ENCODE measurements at places on chromosomes 7 and 10. TPM values are rescaled to one million over a fixed set of nuclear protein-coding genes. Genes with fewer than 3 reads are reported as not detected.

GRCh38 chr10:35614312-35614711, 9.2 kb downstream of the GJD4 start:
- DNase-seq: no peak

- DNase-seq: peak; percentile 18
These were observed 53.6 kb upstream of the TMEM72 start for GRCh38 chr10:44857363-44858016.

GRCh38 chr7:7821517-7821916, 103.1 kb upstream of the RPA3 start:
- no peak for DNase-seq

- DNase-seq: no peak
These were observed 38.7 kb upstream of the CDK1 start for GRCh38 chr10:60739558-60739957.

- DNase-seq: no peak
These were observed 3.5 kb downstream of the LOXL4 start for GRCh38 chr10:98264378-98265065.

DNA sequence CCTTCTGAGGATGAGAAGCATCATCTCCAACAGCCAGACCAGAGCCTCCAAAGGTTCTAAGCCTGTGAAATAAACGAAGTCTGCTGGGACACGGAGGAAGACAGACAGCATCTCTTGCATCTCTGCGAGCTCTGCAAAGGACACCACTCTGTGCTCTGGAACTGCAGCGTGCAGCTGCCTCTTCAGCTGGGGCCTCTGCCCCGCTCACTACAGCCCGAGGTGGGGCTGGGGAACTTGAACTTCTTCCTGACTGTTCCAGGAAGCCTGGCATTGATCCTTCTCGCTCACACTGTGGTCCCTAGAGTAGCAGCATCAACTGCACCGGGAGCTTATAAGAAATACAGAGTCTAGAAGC, 163.3 kb downstream of the USP6NL start:
- no peak for DNase-seq

GRCh38 chr7:42690794-42691639, 220.9 kb downstream of the C7orf25 start:
- DNase-seq: peak; percentile 16

DNA sequence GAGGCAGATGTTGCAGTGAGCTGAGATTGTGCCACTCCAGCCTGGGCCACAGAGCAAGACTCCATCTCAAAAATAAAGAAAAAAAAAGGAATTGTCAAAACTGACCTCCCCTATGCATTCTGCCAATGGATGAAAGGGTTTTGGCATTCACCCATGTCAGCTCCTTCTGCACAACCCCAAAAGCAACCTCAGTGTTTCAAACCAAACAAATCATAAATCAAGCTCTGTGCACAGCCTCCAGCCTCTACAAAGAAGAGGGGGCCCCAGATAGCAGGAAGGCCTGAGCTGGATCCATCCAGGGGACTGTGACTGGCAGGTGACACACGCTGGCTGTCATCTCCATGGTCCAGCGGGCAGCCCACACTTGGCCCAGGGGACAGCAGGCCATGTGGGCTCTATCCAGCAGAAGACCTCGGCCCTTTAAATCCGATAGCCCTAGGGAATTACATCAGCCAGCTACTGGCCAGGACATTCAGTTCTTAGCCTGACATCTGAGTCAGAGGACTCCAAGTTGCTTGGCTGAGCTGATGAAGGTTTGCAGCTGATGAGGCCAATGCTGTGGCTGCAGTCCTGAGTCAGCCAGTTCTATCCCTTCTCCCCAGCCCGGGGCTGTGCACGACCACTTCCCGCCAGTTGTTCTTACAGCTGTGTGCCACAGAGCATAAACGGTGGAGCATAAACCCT, 52.0 kb upstream of the FIGNL1 start:
- no peak for DNase-seq

DNA sequence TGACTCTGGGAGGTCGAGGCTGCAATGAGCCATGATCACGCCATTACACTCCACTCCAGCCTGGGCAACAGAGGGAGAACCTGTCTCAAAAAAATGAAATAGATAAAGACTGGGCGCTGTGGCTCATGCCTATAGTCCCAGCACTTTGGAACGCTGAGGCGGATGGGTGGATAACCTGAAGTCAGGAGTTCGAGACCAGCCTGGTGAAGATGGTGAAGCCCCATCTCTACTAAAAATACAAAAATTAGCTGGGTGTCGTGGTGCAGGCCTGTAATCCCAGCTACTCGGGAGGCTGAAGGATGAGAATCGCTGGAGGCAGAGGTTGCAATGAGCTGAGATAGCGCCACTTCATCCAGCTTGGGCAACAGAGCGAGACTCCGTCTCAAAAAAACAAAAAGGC, 1.1 kb upstream of the DDX21 start:
- DNase-seq: no peak

- no peak for DNase-seq
These were observed 6.8 kb upstream of the NCOA4 start for GRCh38 chr10:46037107-46037825.

DNA sequence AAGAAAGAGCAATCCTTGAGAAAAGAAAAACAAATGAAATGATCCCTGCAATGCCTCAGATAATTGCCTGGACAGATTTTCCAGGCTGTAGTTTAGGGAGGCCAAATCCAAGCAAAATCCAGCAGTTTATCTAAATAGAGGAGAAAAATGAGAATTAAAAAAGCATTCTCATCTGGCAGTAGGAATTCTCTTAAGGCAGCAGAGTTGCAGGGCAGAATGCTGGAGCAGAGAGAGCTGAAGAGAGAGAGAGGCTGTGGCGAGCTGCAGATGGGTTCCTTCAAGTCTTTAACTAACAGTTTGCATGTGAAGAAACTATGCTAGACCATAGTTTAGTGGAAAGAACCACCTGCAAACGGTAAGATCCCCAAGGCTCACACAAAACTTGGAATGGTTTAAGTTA, 6.0 kb upstream of the LIPA start:
- no peak for DNase-seq

DNA sequence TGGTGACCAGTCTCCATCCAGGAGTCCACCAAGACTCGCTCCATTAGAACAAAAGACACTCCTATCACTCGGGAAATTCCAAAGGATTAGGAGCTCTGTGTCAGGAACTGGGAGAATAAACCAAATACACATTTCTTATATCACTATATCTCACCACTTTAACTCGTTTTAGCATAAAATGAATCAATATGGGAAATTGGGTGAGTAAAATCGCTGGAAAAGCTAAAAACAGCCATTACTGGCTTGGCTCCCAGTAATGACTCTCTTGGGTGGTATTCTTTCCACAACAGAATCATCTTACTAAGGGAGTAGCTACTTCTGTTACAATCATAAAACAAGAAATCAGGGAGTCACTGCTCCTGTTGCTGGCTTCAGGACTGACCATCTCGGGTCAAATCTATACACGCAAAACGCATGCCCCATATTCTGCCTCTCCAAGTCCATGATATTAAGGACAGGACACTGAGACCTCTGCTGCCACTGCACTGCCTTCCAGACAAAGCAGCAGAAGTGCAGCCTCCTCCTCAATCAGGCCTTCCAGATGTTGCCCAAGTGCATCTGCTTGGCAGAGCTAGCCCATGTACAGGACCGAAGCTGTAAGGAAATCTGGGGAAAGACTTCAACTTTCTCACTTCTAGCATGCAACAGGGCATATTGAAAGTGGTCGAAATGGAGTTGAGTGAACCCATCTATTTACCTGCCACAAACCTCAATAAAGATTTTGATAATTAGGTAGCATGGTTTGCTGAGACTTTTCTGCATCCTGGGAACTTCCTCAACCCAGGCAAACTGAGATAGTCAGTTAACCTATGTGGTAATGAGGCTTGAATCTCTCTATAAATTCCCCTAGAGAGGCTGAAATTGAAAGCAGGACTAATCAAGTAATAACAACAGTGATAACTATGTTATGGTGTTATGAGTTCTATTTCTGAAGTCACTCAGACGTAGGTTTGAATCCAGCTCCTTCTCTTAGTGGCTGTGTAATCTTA, 14.4 kb upstream of the PANK1 start:
- DNase-seq: no peak

DNA sequence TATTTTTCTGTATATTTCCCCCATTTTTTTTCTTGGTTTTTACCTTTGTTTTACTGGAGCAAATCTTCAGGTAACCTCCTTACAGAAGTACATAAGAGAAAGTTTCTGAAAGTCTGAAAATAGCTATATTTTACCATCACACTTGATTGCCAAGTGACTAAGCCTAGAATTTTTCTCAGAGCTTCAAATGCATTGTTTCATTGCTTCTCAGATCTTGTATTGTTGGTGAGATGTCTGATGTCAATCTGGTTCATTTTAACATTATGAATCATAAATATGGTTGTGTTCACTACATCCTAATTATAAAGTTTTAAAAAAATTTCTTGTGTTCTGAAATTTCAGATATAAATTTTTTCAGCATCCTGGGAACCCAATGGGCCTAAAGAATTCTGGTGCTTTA, 228.2 kb downstream of the AHR start:
- no peak for DNase-seq

DNA sequence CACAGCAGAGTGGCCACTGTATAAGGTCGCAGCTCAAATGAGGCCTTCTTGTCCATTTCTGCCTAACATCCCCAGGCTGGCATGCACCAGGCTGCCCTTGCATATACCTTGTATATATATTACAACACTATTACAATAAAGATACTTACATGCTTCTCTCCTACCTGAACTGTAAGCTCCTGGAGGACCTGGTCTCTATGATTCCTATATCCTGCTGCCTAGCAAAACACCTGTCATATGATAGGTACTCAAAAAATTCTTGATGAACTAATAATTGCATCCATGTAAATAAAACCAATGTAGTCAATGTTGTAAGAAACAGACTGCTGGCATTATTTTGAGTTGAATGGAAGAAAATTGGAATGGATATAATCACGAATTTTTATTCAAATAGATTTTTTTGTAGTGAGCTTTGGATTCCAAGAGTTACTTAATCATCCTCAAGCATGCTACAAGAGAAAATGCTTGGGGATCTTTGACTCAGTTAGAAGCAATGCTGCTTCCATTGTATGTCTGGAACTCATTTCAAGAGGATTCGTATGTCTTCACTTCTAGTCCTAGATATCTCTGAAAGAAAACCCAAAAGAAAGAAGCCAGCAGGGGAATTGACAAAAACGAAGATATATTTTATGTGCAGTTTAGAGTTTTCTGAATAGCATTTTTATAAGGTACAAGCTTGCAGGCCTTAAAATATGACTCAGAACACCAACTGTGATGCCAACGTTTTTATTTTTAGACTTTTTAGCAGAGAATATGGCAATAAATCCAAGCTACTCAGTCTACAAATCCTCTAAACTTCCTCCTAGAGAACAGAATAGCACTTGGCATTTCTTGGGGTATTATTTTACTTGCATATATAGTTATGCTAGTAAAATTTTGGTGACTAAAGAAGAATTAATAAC, 53.1 kb downstream of the OSBPL3 start:
- no peak for DNase-seq

DNA sequence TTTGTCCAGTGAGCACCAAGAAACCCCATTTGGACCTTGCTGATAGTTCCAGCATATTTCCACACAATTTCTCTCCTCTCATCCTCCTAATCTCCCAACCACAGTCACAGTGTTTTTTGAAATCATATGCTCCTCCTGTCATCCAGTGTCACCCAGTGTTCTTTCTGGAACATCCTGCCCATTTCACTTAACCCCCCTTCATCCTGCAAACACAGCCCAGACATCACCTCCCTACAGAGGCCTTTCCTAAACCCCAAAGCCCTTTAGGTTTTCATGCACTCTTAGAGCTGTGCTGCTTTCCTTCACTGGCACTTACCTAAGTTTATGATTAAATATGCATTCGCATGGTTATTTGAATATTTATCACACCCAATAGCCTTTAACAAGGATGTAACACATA, 1158.0 kb upstream of the C7orf33 start:
- no peak for DNase-seq

GRCh38 chr7:42247301-42247700, 10.3 kb upstream of the GLI3 start:
- peak; percentile 19 for DNase-seq

GRCh38 chr10:42987575-42987974, 89.3 kb upstream of the RET start:
- DNase-seq: no peak

- DNase-seq: no peak
These were observed 9.4 kb upstream of the CDK6 start for GRCh38 chr7:92845736-92846135.

- no peak for DNase-seq
These were observed 25.1 kb downstream of the CRHR2 start for GRCh38 chr7:30657131-30657530.

DNA sequence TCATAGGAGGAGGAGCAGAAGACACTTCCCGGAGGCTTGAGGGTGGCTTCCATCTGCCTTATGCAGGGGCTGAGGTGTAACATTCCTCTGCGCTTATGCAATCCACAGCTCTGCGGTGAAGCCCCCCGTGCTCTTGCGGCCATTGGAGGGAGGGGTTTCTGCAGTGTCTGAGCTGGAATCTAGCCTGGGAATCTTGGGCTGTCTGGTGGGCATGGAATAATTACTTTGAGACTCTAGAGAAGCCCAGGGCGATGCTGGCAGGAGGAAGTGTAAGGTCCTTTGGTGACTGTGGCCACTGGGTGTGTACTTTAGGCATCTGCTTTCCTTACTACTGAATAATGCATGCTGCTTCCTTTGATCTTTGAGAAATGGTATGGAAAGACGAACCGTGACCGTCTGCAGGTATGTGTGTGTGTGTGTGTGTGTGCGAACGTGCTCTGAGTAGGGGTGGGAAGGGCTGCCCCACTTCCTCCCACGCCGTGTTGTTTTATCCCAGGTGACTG, 181.0 kb downstream of the PRPF18 start:
- peak; percentile 13 for DNase-seq

DNA sequence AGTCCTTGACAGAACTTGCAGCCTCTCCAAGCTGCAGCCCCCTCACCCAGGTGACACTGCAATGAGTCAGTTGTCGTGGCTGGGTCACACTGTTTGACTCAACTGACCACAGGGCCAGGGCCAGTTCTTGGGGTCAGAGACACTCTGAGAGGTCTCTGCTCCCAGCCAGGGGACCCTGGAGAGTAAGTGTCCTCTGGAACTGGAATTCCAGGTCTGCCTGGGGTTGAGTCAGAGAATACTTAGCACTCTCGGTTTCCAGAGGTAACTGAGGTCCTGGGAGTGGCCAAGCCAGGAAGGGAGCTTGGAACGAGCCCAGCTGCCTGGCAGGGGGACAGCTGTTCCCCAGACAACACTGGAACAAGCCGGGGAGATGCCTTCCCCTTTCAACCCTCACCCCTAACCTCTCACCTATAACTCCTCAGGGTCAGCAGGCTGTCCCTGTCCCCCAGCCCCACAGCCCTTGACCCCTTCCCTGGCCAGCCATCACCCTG, 2.2 kb upstream of the MYL10 start:
- DNase-seq: no peak

GRCh38 chr7:100584054-100584682, 1.8 kb downstream of the LRCH4 start:
- DNase-seq: no peak

Gene ZNF3
- 56.9 TPM for total RNA-seq

Gene LRRTM3
- total RNA-seq: not detected

Gene KLF14
- not detected for total RNA-seq

Gene TNKS2
- total RNA-seq: 15.2 TPM

Gene TACR2
- not detected for total RNA-seq

Gene ZNF804B
- not detected for total RNA-seq

Gene TET1
- total RNA-seq: 10.6 TPM

Gene BAIAP2L1
- 13.0 TPM for total RNA-seq

All from HepG2 (cell line).